ENCODE measurements at places on chromosomes 4 and X.

DNA sequence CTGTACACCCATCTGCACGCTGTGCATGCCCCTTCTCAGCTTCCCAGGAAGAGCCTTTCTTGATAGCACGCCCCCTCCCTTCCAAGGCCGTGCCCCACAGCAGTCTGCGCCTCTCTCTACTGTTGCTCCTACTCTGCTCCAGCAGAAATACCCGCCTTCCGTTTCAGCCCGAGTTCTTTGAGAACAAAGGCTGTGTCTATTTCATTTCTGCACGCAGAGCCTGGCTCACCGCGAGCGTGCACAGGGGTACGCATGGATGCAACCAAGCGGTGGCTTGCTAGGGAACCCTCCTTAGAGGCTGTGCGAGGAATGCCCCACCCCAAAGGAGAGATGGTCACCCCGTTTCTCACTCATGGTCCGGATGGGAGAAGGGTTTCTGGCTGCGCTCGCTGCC, 485 bp downstream of the AADAT start:
- DNase-seq = no peak

DNA sequence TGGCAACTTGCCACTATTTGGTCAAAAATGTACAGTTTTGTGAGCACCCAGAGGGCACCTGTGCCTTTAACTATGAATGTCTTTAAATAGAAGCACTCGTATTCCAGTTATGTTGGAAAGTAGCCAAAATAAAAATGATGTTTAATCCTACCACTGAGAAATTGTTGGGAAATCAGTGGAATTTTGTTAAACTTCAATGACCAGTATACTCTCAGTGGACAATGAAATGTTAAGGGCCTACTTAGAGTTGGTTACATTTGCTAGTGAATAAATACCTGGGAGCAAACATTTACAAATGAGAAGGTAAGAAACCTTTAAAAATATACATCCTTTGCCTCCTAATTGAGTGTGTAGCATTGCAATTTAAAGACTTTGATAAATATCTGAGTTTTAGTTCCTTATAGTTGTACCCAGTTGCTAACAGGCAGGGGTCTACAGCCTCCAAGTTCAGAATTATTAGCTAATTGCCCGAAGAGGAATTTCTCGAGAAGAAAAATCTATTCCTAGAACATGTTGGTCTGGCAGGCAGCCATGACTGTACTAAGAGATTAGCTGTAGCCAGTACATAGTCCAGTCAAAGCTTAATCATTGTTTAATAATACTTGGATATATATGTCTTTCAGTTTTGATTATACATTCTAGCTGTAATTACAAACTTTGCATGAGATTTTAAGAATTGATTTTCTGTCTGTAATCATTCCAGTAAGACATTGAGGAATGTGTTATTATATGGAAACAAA, 93.2 kb downstream of the IL1RAPL2 start:
- no peak for DNase-seq

DNA sequence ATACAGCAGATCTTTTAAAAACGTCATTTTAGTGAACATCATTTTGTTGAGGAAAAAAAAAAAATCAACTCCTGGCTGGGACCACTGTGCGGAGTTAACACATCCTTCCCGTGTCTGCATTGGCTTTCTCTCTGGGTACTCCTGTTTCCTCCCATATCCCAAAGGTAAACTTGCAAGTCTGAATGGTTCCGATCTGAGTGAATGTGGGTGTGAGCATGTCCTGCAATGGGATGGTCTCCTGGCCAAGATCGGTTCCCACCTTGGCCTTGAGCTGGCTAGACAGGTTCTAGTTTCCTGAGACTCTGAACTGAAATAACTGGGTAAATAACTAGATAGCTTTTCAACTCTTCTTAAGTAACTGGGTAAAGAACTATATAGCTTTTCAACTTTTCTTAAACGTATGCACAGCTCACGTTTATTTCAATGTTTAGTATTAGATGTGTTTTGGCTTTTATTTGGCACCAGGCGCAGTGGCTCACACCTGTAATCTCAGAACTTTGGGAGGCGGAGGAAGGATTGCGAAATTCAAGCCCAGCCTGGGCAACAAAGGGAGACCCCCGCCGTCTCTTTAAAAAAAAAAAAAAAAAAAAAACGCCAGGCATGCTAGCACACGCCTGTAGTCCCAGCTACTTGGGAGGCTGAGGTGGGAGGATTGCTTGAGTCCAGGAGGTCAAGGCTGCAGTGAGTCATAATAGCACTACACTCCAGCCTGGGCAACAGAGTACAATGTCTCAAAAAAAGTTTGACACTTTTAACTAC, 14.0 kb downstream of the RBMX start:
- no peak for DNase-seq

- DNase-seq = no peak
Observed at GRCh38 chr4:168485156-168485910, 5.0 kb upstream of the DDX60L start.

GRCh38 chrX:106995678-106996077, 4.3 kb downstream of the MORC4 start:
- no peak for DNase-seq

DNA sequence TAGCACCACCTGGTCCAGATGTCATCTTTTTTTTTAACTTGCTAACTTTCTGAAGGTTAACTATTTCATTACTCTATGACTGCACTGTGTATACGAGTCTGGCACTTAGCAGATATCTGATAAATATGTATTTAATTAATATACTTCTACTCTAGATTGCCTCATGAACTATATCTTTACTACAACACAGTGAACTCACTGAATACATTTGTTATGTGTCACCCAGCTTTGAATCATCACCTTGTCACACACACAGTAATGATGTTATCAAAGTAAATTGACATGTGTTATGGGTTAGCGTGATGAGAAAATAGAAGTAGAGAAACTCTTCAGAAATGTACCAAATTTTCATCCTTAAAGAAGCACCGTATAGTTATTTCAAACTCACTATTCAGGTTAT, 419.3 kb upstream of the ADGRL3 start:
- no peak for DNase-seq

GRCh38 chr4:128725405-128726055, 84.0 kb upstream of the JADE1 start:
- no peak for DNase-seq

- DNase-seq = no peak
Observed at GRCh38 chr4:2795893-2796848, 3.3 kb downstream of the SH3BP2 start.

- no peak for DNase-seq
Observed at GRCh38 chrX:23372220-23372902, 37.7 kb downstream of the PTCHD1 start.

GRCh38 chrX:56382278-56382677, 150.1 kb downstream of the KLF8 start:
- no peak for DNase-seq

DNA sequence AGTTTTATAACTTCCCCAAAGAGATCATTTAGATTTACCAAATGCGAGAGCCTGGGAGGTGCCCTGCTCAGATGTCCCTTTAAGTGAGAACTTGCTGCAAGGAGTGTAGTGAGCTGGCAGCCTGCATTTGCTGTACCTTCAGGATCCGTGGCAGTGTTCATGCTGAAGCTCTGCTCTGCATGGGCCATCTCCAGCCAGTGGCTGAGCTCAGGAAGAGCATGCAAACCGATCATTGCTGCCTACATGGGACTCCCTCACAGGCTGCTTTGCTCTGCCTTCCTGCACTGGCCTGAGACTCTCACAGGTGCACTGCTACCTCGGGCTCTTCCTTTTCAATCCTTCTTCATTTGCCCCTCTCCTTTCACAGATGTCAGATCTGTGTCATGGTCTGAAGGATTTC, 152.0 kb upstream of the SFRP2 start:
- DNase-seq = no peak

- DNase-seq = no peak
Observed at GRCh38 chrX:85109235-85109634, 105.6 kb downstream of the APOOL start.

- DNase-seq = peak; percentile 27
Observed at GRCh38 chr4:186149872-186150271, 41.5 kb upstream of the CYP4V2 start.

- no peak for DNase-seq
Observed at GRCh38 chrX:37800717-37801116, 20.9 kb downstream of the CYBB start.

DNA sequence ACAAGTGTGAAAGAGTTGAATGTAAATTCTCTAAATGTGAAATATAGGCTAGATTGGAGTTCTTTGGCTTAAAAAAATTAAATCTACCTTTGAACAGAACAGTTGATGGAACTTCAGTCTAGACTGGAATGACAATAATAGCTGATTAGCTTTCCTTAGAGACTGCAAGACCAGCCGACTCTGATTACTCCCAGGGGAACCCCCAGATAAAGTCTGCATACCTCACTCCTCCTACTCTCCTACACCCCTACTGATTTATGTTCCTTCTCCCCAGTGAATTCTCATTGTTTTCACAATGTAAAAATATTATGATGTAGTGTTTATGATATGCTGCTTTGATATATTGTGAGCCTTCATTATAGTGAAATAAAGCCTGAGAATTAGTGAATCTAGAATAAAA, 241.3 kb downstream of the CFAP299 start:
- no peak for DNase-seq

DNA sequence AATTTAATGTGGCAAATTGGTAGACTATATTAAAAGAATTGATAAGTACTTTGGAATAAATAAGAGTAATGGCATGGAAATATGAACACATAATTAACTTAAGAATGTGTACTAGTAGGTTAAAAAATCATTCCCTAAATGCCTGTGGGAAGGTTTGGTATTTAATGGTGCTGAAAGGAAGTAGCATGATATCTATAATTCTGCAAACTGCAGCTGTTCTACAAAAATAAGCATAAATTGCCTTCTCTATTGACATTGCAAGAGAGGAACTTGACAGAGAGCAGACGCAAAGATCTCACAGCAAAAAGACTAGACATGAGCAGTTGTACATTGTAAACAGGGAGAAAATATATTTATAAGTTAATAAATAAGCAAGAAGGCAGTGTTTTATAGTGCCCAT, 752.5 kb upstream of the PCDH10 start:
- no peak for DNase-seq

- no peak for DNase-seq
Observed at GRCh38 chrX:153884590-153884989, 1.4 kb downstream of the L1CAM start.

All from stimulated activated CD4-positive, alpha-beta T cell treated with anti-CD3 and anti-CD28 coated beads, Interleukin-15, amount 100 ng/mL, for 48 hours (primary cell).